ENCODE measurements at places on chromosomes 12 and 14. TPM values are rescaled to one million over a fixed set of nuclear protein-coding genes. Genes with fewer than 3 reads are reported as not detected.

AHSA1 gene
- 441 TPM for total RNA-seq

CS gene
- 317 TPM for total RNA-seq

RNASE3 gene
- total RNA-seq, result not detected

CD163L1 gene
- not detected for total RNA-seq

ADCK1 gene
- 4.9 TPM for total RNA-seq

CINP gene
- 43.7 TPM for total RNA-seq

RTL1 gene
- not detected for total RNA-seq

GRCh38 chr12:119375883-119376190 is 41.3 kb downstream of the CCDC60 start:
- no peak for DNase-seq

- no peak for DNase-seq
Observed at GRCh38 chr12:129750421-129750820, 153.4 kb downstream of the TMEM132D start.

DNA sequence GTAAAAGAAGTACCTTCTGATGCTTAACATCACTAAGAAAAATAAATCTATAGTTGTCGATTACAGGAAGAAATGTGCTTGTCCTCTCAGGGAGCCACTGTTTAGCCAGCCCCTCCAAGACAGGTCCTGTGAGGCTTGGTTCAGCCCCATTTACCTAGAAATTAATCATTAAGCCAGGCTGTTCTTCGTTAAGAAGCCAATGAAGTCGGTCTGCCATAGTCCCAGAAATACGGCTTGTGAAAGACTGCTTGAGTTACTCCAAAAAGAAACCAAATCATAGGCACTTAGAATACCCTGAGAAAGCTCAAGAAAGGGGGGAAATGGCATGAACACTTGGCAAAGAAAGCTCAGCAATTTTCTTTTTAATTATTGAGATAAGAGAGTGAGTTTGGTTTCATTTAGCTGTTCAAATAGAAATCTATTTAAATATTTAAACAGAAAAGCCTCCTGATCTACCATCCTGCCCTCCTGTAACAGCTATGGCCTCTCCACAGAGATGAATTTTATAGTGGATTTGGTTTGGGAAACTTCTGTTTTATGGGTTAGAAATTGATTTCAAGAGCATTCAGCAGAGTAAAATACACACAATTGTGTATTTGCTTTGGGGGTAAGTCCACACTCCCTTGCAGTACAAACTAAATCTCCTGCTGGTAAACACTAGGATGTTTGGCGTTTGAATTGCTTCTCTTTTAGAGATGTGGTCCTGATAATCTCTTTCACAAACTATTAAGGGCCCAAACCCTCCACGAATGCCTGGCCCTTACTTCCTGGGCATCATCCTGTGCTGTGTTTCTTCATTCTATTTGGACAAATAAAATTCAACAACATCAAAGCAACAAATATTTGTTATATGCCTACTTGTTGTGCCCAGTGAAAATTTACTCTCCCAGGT is 234.4 kb downstream of the SEC23A start:
- DNase-seq, result no peak

GRCh38 chr14:81655423-81656314 is 122.0 kb upstream of the SEL1L start:
- DNase-seq, result no peak

GRCh38 chr12:41903014-41903708 is 241.5 kb downstream of the GXYLT1 start:
- DNase-seq, result no peak

GRCh38 chr14:87998482-87998881 is 5.5 kb upstream of the GALC start:
- DNase-seq, result no peak

DNA sequence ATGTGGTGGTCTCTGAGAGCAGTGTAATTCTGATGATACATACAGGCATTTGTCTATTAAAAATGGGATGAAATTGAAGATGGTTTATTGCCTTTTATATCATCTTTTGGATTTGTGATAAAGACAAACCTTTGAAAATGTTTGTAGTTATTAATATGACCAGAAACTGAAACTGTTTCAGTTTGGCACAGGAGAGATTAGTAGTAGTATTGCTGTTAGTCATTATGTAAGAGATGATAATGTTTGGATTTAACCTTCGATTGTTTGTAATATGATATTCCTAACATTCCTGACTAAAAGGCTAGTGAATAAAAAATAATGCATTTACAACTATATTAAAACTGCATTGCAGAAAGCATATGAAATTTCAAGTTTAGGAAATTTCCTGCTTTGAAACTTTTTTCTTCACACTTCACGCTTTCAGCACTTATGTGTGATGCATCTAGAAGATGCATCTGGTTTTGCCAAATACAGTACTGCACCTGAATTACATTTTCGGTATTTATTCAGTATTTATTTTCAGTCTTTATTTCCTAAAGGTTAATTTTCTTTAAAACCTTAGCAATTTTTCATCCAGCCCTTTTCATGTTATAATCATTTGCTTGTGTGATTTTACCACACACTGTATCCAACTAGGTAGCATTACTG is 25.5 kb downstream of the ADIPOR2 start:
- no peak for DNase-seq

- DNase-seq, result no peak
Observed at GRCh38 chr12:62215506-62215905, 44.7 kb upstream of the USP15 start.

- no peak for DNase-seq
Observed at GRCh38 chr12:110010853-110011723, 11.9 kb downstream of the ANKRD13A start.

DNA sequence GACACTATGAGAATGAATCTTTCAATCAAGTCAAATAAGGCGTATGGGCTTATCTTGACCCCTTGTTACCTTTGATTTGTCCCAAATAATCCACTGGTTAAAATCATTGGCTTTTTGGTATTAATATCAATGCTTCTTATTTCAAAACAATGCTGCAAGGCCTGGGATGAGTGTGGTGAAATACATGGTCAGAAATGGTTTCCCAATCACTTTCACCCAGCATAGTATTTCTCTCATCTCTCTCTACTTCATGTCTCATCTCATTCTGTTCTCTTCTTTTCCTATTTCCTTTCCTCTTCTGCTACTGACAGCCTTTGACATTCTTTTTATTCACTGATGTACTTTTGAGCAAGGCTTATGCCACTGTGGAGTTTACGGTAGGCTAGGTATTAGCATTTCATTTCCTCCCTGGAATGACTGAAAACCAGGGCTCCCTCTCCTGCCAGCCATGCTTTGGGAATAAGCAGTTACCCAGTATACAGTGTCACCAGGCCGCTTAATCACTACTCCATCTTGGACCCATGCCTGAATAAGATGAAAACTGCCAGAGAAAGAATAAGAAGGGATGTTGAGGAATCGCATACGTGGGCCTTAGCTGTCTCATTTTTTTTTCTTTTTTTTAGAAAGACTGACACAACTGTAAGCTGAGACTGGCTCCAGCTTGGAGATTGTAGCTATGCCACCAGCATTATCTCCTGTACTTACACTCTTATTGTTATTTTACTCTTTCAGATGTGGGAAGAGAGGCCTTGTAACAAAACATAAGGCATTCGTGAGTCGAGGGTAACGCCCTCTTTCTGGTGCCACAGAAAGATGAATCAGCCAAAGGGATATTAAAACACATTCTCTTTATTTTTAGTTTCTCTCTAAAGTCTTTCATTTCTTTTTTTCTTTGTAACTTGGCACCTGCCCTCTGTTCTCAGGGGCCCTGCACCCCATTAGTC is 53.5 kb downstream of the IGF1 start:
- DNase-seq, result no peak

DNA sequence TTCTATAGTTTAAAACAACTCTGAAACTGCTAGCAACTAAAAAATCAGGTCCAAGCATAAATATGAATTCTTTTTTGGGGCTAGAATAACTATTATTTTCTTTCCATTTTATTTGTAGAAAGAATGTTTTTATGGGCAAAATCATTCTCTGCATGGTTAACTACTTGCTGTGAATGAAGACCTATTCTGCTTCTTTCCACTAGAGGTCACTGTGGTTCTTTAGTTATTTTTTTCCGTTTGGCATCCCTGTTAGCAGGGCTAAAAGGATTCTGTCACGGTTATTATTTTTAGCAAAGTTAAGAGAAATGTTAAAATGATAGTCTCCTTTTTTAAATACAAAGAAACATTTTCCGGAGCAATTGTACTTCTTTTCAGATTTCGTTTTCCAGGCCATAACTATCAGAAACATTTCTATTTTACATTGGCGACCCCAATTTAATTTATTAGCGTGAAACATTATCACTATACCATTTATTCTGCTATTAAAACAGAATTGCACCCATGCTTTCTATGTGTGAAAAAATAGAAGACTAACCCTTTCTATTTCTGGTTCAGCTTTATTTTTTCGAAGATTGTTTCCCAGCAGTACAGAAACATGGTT is 404.8 kb downstream of the ATP23 start:
- no peak for DNase-seq

- no peak for DNase-seq
Observed at GRCh38 chr14:58912799-58913432, 275.2 kb downstream of the DACT1 start.

- no peak for DNase-seq
Observed at GRCh38 chr12:47993491-47993890, 10.8 kb downstream of the COL2A1 start.

- no peak for DNase-seq
Observed at GRCh38 chr12:69484428-69484827, 14.2 kb downstream of the FRS2 start.

DNA sequence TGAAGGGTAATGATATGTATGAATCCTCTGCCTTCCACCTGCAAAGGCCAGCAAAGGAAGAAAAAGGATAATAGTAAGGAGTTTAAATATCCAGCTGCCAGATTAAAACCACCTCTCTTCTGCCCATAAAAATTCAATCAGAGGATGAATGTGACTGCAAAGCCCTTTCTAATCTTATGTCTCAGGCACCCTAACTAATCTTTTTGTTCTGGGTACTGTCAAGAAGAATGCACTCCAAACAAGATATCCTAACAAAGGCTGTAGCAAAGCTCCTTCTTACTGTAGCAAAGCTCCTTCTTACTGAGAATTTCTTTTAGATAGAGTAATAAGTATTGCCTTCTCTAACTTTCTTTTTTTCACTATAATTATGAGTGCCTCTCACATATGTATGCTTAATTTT is 91.8 kb downstream of the ST8SIA1 start:
- no peak for DNase-seq

- peak; percentile 79 for DNase-seq
Observed at GRCh38 chr14:21268617-21269251, 508 bp downstream of the HNRNPC start.

DNA sequence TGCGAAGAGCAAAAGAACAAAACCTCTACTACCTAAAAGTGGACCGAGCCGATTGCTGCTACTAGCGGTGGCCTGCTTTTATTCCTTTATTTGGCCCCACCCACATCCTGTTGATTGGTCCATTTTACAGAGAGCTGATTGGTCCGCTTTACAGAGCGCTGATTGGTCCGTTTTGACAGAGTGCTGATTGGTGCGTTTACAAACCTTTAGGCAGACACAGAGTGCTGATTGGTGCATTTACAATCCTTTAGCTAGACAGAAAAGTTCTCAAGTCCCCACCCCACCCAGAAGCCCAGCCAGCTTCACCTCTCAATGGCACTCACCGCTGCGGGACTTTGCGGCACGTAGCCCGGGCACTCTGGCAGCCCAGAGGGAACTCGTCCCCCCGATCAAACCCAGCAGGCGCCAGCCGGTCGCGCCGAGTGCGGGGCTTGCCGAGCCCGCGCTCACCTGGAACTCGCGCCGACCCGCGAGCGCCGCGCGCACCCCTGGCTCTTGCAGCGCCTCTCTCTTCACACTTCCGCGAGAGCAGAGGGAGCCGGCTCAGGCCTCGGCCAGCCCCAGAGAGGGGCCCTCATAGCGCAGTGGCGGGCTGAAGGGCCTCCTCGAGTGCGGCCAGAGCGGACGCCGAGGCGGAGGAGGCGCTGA is 8.7 kb upstream of the FGD4 start:
- peak; percentile 72 for DNase-seq

DNA sequence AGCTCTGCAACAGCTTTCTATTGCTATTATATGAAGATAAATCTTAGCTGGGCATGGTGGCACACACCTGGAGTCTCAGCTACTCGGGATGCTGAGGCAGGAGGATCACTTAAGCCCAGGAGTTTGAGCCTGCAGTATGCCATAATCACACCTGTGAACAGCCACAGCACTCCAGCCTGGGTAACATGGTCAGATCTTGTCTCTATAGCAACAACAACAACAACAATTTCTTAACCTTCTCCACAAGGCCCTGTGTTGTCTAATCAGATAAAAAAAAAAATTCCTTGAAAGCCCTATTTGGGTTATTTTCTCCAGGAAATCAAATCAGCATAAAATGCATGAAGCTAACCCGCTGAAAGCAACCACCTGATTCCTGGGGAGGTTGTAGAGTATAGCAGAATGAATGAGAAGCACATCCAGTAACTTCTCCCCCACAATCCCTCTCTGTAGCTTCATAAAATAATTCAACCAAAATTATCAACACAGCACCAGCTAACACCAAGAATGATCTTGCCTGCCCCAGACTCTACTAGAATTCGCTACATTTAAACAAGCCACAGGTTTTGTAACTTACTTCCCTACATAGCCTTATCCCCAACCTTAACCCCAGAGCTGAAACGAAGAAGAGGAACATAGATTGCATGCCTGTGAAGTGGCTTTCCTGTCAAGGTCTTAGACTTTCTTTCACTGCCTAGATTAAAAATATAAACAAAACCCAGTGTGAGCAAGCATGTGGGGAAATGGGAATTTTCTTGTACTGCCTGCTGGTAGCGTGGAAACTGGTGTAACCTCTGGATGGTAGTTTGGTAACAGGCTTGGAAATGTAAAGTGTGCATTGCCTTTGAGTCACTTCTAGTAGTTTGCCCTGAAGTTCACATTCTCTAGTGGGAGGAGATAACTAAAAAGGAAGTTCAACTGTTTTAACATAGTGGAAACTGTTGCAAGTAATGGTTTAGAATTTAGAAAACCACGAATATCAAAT is 6.0 kb upstream of the STK38L start:
- peak; percentile 71 for DNase-seq

DNA sequence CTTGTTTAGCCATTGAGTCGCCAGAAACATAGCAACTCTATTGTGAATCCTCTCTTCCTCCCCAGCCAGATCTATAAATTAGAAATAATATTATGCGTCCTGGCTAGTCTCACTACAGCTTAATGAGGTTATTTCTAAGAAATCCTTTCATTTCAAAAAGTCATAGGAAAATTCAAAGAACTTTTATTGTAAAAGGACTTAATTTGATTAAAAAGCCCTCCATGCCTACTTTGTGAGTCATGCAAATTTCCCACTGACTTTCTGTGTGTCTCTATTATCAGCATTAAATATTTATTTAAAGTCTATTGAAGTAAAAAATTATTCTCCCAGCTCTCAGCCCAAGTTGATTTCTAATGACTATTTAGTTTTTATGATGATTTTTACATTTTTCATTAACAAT is 160.7 kb downstream of the PHLDA1 start:
- DNase-seq, result no peak

DNA sequence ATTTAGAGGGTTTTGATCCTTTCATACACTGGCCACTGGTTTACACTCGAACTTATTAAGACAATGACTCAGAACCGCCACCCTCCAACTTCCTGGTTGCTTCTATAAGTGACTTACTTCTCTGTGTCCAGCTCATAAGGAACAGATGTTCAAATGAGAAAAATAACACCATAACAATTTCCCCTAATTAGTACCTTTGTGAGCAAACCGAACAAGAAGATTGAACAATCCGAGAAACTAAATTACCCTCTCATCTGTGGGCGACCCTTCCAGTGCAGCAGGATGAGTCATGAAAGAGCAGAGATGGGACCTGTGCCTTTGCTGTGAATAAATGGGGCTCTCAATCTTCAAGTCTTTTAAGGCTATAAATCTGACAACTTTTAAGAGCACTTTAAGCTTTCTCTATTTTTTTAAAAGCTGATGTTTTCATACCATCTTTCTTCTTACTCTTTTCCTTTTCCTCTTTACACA is 146.8 kb upstream of the RASSF8 start:
- DNase-seq, result no peak

- DNase-seq, result no peak
Observed at GRCh38 chr14:26597589-26598080, at the start of gene NOVA1. Gene NOVA1, minus strand, starts transcription at chr14:26598033. Its CDS starts 597 bp downstream, at chr14:26597436.
